Myometrial cell (primary cell): ENCODE measurements at places on chromosomes 6 and 20. TPM values are rescaled to one million over a fixed set of nuclear protein-coding genes. Genes with fewer than 3 reads are reported as not detected.

The GNAS-AS1 gene
- 0.53 TPM in 1 of 2 replicates, not detected in the other for total RNA-seq

The MBOAT1 gene
- 11.0 and 12.7 TPM in 2 replicates for total RNA-seq

The CNBD2 gene
- total RNA-seq, result 2.0 and 3.5 TPM in 2 replicates

The NDRG3 gene
- 18.7 and 28.2 TPM in 2 replicates for total RNA-seq

The REV3L gene
- total RNA-seq, result 15.3 and 17.2 TPM in 2 replicates

The OXT gene
- not detected in 2 replicates for total RNA-seq

The DCDC2 gene
- 3.2 and 5.3 TPM in 2 replicates for total RNA-seq

The MDN1 gene
- 5.8 and 9.7 TPM in 2 replicates for total RNA-seq

The CPXM1 gene
- 6.4 and 10.1 TPM in 2 replicates for total RNA-seq

The SLC22A7 gene
- not detected in 2 replicates for total RNA-seq

The RGS19 gene
- total RNA-seq, result 7.5 and 20.2 TPM in 2 replicates

The PKIB gene
- under 0.01 and 0.71 TPM in 2 replicates for total RNA-seq

The ASIP gene
- total RNA-seq, result not detected in 2 replicates

The NHSL1 gene
- total RNA-seq, result 0.29 and 0.89 TPM in 2 replicates

The PKIG gene
- total RNA-seq, result 125 and 143 TPM in 2 replicates

The PNPLA1 gene
- total RNA-seq, result not detected in 2 replicates
